ENCODE measurements at places on chromosomes 2 and 18.

- DNase-seq, result no peak
Observed at GRCh38 chr2:42844901-42845821, 52.8 kb upstream of the HAAO start.

DNA sequence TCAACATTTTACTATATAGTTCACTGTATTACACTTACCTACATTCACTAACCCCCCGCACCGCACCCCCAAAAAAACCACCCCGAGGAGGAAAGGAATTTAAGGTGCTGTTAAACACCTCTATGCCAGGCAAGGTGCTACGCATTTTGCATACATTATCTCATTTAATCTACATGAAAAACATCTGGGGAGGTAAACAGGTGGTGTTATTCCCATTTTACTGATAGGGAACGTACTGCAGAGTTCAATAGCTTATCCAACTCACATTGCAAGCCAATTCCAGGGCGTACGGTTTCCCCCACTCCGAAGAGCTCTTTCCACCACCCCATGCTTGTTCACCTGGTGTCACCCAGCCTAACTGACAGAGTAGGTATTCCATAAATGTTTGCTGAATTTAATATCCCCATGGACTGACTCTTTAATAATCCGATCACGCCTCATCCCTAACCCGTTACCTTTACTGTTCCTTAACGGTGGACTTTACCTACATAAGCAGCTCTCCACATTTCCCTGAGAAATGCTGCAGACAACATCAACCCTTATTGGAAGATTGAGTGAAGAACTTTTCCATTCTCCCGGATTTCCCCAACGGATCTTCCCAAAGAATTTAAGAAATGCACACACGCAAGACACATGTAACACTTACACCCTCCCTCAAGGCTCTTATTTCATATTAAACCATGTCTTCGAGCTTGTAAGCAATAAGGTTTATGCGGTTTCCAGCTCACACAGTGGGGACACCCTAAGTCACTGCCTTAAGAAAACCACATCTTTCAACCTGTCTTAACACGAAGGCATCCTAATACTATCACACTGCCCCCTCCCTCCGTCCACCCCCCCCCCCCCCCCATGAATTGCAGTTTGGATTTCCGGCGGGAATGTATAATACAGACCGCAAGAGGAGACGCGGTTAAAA is 1.2 kb downstream of the RAPH1 start:
- peak; percentile 7 for DNase-seq

DNA sequence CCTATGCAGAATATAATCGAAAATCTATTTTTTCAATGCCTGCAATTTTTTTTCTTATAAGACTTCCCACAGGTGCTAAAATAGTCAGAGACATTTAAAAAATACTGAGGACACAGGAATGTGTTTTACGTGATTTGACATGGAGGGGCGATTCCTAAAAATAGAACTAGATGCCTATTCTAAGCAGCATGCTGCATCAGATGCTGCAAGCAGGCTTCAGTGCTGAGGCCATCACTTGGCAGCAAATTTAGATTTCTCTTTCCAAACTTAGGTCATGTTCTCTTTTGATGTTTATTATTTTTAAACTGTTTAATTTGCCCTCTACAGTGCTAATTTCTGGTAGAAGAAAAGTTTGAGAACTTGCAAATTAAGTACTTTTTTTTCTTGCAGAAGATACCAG is 43.7 kb upstream of the NCK2 start:
- DNase-seq, result no peak

DNA sequence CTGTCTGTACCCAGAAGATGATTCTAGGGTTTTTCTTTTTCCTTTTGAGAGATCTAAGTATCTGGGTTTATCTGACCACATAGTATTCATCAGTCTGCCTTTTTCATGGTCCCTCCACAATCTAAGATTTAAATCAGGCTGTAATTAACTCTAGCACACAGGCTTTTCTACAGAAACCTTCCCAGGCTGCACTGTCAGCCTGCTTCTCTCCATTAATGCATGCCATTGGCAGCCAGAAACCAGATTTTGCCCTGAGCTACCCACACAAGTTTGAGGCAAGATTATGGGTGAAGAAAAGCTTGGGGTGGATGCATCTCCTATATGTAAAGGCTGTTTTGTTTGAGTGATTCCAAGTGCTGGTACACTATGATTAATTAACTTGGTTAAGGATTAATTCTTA is 45.7 kb upstream of the EML4 start:
- DNase-seq, result no peak

GRCh38 chr2:121333834-121334558 is 49.0 kb upstream of the TFCP2L1 start:
- DNase-seq, result no peak

- no peak for DNase-seq
Observed at GRCh38 chr2:26325851-26326250, 20.1 kb upstream of the SELENOI start.

GRCh38 chr18:70181725-70182124 is 23.8 kb downstream of the RTTN start:
- no peak for DNase-seq

DNA sequence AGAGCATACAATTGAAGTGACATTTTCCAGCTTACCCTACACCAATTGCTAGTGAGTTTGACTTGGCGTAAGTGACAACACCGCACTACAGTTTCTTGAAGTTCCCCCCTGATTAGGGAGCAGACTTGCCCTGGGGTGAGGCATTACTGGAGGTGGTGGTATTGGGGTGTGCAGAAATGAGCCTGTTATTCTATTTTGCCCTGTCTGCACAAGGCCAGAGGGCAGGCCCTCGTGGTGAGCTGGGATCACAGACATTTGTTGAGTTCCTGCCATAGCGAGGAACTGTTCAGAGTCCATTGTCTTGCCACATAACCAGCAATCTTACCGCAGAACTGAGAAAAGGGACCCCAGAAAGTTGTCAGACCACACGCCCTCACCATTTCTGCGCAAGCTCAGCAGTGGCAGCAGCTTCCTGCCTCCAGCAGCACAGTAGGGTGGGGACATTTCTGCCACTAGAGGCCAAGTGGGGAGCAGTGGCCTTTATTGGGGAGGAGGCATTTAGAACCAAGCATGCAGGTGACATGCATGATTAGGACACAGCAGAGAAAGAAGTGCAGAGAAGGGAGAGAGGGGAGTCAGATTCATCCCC is 103.6 kb upstream of the BCL2L11 start:
- no peak for DNase-seq

DNA sequence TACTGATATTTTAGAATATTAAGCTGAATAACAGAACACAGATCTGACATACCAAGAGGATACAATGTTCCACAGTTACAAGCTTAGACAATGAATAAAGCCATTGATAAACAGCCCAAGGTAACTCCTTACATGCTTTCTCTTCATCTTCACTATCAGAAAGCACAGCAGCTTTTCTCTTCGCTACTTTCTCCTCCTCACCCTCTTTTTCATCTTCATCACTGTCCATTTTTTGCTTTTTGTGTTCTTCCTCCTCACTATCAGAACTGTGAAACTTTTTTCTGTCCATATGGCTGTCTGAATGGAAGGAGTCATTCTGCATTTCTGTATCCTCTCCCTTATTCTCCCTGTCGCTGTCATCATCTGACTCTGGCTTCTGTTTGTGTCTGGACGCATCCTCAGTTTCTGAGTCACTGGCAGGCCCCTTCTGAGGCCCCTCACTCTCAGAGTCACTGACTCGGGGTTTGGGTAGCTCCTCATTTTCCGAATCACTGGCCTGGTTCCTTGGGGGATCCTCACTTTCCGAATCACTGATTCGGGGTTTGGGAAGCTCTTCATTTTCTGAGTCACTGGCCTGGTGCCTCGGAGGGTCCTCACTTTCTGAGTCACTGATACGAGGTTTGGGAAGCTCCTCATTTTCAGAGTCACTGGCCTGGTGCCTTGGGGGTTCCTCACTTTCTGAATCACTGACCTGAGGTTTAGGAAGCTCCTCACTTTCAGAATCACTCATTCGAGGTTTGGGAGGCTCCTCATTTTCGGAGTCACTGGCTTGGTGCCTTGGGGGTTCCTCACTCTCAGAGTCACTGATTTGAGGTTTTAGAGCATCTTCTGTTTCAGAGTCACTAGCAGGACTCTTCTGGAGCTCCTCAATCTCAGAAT is 21.5 kb downstream of the IWS1 start:
- DNase-seq, result no peak

DNA sequence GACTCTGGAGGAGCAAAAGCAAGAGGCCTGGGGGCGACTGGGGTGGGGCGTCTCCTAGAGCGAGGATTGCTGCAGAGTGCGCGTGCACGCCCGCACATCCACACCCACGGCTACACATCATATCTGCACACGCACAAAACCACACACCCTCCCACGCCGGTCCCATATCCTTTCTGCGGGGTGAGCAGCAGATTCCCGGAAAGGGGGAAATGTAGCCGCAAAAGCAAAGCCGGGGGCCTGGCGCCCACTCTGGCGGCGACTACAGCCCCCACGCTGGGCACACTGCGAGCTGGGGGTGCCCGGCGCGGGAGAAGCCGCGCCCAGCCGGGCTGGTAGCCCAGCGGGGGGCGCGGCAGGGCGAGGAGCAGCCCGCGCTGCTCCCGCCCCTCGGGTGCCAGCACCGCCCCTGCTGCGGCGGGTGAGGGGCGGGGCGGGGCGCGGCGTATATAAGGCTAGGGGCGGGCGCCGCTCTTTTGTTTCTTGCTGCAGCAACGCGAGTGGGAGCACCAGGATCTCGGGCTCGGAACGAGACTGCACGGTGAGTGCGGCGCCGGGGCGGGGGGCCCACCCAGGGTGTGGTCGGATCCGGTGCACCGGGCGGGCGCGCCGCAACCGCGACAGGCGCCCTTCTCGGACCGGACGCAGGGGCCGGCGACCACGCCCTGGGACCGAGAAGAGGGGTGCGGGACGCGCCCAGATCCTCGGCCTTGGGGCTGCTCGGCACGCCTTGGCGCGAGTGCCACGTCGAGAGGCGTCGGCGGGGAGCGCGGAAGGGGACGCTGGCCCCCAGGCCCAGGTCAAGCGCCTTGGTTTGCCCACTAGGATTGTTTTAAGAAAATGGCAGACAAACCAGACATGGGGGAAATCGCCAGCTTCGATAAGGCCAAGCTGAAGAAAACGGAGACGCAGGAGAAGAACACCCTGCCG is at the start of gene TMSB10:
TSS of gene TMSB10 (plus strand) at position 476 of the 927 bp plus-strand sequence.
- DNase-seq, result peak; percentile 92

DNA sequence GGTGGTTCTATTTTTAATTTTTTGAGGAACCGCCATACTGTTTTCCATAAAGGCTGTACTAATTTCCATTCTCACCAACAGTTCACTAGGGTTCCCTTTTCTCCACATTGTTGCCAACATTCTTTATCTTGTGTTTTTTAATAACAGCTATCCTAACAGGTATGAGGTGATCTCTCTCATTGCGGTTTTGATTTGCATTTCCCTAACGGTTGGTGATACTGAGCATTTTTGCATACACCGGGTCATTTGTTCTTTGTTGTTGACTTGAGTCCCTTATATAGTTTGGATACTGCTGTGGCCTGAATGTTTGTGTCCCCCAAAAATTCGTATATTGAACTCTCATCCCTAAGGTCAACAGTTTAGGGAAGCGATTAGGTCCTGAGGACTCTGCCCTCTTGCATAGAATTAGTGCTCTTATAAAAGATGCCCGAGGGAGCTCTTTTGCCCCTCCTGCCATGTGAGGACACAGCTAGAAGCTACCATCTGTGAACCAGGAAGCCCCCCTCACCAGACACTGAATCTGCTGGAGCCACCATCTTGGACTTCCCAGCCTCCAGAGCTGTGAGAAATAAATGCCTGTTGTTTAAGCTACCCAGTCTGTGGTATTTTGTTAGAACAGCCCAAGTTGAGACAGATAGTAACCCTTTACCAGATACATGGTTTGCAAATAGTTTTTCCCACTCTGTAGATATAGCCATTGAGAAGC is 4.7 kb downstream of the IMP4 start:
- DNase-seq, result no peak

GRCh38 chr2:241769819-241770184 is 6.8 kb upstream of the GAL3ST2 start:
- no peak for DNase-seq

DNA sequence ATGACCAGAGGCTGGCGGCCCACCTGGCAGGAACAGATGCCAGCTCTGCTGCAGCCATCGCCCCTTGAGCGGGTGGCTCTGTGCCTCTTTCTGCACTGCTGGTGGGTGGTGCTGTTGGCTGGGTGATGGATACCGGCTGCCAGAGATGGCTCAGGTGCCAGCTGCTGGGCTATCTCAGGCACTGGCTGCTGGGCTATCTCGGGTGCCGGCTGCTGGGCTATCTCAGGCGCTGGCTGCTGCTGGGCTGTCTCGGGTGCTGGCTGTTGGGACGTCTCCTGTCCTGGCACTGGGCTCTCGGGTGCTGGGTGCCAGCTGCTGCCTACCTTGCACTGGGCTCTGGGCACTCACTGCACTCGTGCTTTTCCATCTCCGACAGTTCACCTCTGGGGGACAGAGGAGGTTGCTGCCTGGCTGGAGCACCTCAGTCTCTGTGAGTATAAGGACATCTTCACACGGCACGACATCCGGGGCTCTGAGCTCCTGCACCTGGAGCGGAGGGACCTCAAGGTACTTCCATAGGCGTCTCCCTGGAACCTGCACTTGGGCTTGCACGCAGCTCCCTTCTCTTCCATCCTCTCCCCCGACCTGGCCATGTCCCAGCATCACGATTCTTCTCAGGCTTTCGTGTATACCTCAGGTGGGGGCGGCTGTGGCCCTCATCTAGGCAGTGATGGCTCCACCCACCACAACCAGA is 98.4 kb downstream of the USP40 start:
- no peak for DNase-seq

GRCh38 chr2:33377048-33377447 is 99.4 kb upstream of the RASGRP3 start:
- DNase-seq, result no peak

- DNase-seq, result peak; percentile 38
Observed at GRCh38 chr2:171432969-171433762, 624 bp downstream of the METTL8 start.

DNA sequence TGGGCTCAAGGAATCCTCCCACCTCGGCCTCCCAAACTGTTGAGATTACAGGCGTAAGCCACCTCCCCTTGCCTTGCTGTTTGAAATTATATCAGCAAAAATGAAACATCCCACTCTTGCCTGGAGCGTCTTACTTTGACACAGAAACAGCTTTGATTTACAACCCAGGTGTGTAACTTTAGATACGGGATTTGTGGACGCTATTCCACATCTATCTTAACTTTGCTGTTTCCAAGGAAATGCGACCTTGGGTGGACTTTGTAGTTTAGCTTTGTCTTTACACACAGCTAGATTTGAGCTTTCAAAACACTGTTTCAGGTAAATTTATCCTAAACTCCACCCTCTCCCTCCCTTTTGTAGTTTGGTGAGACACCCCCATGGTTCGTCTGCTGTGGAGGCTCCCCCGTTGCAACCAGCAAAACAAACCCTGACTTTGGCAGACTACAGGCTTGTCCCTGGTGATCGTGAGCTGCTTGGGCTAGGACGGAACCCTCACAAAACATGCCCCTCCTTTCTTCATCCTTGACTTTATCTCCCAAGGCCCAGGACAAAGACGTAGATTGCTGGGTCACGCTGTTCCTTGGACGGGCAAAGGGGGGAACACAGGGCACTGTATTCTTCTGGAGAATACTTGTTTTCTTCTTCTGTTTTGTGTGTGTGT is 5.5 kb upstream of the MSH6 start:
- DNase-seq, result no peak
